ENCODE measurements at places on chromosomes 1 and 21. TPM values are rescaled to one million over a fixed set of nuclear protein-coding genes. Genes with fewer than 3 reads are reported as not detected.

DNA sequence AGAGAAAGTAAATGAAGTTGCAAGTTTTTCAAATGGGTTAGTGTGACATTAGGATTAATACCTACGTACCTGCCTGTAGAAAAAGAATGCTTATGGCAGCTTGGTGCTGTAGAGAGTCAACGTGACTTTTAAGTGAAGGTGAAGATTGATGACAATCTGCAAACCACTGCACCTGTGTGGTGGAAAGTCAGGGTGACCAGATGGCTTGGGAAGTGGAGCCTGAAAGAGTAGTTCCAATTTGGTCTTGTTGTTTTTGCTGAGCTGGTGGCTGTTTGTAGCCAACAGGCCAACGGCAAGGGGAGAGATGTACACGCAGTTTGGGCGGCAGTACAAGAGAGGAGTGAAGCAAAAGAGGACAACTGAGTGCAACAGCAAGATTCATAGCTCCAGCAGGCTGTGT is 78.1 kb upstream of the JAK1 start:
- DNase-seq, result no peak

CLCA1 gene
- total RNA-seq, result not detected

NCF2 gene
- total RNA-seq, result 2.8 TPM

RCAN1 gene
- total RNA-seq, result 183 TPM

CNKSR1 gene
- total RNA-seq, result 0.28 TPM

GRCh38 chr1:33719326-33719725 is 144.6 kb upstream of the HMGB4 start:
- no peak for DNase-seq

- DNase-seq, result no peak
Observed at GRCh38 chr1:230216896-230217295, 149.9 kb downstream of the GALNT2 start.

OR2C3 gene
- not detected for total RNA-seq

GRCh38 chr1:77560741-77561140 is 121.7 kb downstream of the ZZZ3 start:
- no peak for DNase-seq

DNA sequence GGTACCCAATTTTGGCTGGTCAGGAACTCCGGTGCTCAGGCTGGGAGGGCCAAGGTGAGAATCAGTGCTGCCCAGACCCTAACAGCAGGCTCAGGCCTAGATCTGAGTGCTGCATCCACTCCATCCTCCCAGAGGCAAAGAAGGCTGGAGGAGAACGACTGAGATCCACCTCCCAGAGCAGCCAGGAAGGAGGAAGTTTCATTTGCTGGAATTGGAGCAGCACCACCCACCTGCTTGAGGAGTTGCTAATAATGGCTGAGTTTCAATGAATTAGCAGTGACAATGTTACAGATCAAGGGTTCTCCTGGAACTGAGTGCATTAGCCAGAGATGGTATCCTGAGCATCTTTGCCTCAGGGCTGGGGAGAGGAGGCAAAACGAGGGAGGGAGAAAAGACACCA is 46.7 kb upstream of the KLHDC7A start:
- no peak for DNase-seq

IL20 gene
- total RNA-seq, result not detected

DNA sequence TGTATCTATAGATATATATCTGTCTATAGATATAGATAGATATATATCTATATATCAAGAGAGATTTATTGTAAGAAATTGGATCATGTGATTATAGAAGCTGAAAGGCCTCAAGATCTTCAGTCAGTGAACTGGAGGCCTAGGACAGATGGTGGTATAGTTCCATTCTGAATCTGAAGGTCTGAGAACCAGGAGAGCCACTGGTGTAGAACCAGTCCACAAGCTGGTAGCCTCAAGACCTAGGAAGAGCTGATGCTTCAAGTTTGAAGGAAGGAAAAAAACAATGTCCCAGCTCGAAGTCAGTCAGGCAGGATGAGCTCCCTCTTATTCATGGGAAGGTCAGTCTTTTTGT is 213.2 kb upstream of the JUN start:
- no peak for DNase-seq

GRCh38 chr1:242004751-242005495 is 6.0 kb upstream of the MAP1LC3C start:
- DNase-seq, result no peak

DNA sequence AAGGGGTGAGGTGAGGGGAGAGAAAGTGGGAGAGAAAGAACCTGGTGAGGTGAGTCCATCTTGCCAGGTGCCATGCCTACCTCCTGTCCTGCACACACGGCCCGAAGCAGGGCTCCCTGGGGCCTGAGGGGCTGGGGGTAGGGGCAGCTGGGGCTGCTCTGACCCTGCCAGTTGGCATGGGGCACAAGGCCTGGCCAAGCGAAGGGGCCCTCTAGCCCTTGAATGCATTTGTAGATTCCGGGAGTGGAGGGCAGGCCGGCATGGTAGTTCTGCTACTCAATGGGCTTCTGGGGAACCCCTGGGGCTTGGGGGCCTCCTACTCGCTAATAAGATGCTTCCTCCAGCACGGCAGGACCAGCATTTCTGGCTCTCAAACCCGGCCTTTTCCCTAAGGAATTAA is 3.6 kb upstream of the PRDM16 start:
- no peak for DNase-seq

RABGGTB gene
- 48.2 TPM for total RNA-seq

DNA sequence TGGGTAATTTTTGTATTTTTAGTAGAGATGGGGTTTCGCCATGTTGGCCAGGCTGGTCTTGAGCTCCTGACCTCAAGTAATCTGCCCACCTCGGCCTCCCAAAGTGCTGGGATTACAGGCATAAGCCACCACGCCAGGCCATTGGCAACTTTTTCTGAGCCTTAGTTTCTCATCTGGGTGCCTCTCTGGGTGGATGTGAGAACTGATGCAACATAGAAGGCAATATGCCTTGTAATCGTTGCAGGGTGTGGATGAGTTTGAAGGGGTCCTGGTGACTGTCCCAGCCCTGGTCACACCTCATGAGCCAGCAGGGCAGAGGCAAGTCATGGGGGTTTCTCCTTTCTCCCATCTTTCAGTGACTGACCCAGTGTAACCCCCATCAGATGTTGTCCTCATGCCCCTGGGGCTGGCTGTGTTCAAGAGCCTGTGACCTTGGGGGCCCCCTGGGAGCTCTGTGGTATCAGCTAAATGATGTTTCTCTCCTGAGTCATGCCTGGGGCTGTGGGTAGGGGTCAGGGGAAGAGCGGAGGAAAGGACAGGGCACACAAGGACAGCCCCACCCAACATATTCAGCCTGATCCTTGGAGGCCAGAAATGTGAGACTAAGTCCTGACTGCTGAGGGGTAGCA is 3.6 kb downstream of the COL9A2 start:
- DNase-seq, result no peak

DNA sequence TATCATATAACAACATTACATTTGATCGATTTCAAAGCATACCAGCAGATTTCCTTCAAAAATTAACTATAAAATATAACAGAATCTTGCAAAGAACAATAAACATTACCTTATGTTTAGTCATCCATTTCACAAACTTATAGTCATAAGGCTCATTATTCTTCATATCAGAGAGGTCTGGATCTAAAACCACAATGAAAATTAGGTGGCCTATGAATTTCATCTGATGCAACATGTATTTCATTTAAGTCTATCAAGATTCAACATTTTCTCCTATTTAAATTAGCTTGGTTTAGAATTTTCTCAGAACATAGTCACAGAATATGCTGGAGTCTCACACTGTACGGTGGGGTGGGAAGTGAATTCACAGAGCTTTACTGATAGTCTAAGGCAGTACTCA is 49.2 kb downstream of the KYAT3 start:
- peak; percentile 47 for DNase-seq

GRCh38 chr1:215792446-215792845 is 225.3 kb downstream of the KCTD3 start:
- no peak for DNase-seq

Measured in IMR-90 (cell line).